RWPE2 (cell line): ENCODE measurements at places on chromosomes 12 and 14.
A peak's percentile ranks its signal among the peaks of the same experiment; 100 is the strongest.

GRCh38 chr14:56759633-56760032 is 50.6 kb downstream of the OTX2 start:
- no peaks in the 10 kb centered on the region for H3K4me1 ChIP-seq
- H3K36me3 ChIP-seq, result no peaks in the 10 kb centered on the region
- H3K27me3 ChIP-seq, result no peaks in the 10 kb centered on the region
- no peak overlapping the region for H3K4me3 ChIP-seq
- no peak for DNase-seq

DNA sequence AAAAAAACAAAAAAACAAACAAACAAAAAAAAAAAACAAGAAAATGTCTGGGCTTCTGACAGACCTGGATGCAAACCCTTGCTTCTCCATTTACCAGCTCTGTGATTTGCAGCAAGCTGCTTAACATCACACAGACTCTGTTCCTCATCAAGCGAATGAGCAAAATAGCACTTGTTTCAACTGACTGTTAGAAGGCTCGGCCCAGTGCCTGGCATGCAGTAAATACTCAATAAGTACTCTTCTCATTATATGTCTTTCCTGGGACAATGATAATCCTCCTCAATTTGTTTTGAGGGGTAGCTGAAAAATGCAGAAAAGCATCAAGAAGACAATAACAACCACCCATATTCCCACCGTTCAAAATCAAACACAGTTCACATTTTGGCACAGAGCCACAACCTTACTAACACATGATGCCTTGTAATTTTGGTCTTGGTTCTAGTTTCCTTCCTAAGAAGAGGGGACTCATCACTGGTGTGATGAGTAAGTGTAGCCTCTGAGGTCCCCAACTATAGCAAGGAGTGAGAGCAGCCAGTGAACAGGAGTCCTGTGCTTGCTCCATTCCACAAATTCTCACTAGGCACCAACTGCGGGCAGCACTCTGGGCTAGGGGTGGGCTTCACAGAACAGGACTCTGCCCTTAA is 60.4 kb downstream of the TTC7B start:
- H3K4me1 ChIP-seq, result peaks cover 4% of the 10 kb centered on the region
- H3K36me3 ChIP-seq, result no peaks in the 10 kb centered on the region
- H3K27me3 ChIP-seq, result no peaks in the 10 kb centered on the region
- no peak overlapping the region for H3K27ac ChIP-seq
- DNase-seq, result no peak

DNA sequence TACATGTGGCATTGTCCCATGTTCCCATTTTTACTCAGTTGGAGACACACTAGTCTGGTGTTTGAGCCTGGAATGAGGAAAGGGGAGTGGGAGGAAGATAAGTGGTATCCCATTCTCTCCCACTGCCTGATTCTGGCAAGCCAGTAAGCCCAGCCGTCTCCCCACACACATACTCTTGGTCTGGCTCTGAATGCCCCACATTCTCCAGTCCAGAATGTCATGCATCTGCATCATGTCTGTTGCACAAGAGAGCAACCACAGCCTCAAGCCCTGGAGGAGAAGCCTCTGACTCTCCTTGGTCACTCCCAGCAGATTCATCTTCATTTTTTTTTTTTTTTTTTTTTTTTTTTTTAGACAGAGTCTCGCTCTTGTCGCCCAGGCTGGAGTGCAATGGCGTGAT is 48.0 kb downstream of the DRAM1 start:
- H3K27me3 ChIP-seq, result no peaks in the 10 kb centered on the region
- peak; percentile 62 for DNase-seq
- no peaks in the 10 kb centered on the region for H3K36me3 ChIP-seq
- H3K4me1 ChIP-seq, result no peaks in the 10 kb centered on the region
- H3K27ac ChIP-seq, result no peak overlapping the region
- H3K4me3 ChIP-seq, result no peak overlapping the region

GRCh38 chr12:126055521-126055920 is 990.3 kb downstream of the AACS start:
- H3K4me1 ChIP-seq, result peaks cover 32% of the 10 kb centered on the region
- H3K36me3 ChIP-seq, result no peaks in the 10 kb centered on the region
- peak overlapping the region; percentile 58 for H3K27ac ChIP-seq
- H3K4me3 ChIP-seq, result no peak overlapping the region
- H3K27me3 ChIP-seq, result no peaks in the 10 kb centered on the region
- DNase-seq, result peak; percentile 60

GRCh38 chr12:25404955-25405354 is 148.1 kb downstream of the LMNTD1 start:
- no peak overlapping the region for H3K27ac ChIP-seq
- no peaks in the 10 kb centered on the region for H3K27me3 ChIP-seq
- H3K4me3 ChIP-seq, result no peak overlapping the region
- no peaks in the 10 kb centered on the region for H3K36me3 ChIP-seq
- DNase-seq, result no peak
- no peaks in the 10 kb centered on the region for H3K4me1 ChIP-seq

- DNase-seq, result no peak
- no peak overlapping the region for H3K27ac ChIP-seq
- H3K27me3 ChIP-seq, result no peaks in the 10 kb centered on the region
- no peak overlapping the region for H3K4me3 ChIP-seq
- H3K36me3 ChIP-seq, result peaks cover 5% of the 10 kb centered on the region
Measured at GRCh38 chr14:54730156-54730961, 163.4 kb downstream of the SAMD4A start.

- no peaks in the 10 kb centered on the region for H3K27me3 ChIP-seq
- no peak overlapping the region for H3K4me3 ChIP-seq
- DNase-seq, result peak; percentile 51
- H3K4me1 ChIP-seq, result peaks cover under 1% of the 10 kb centered on the region
- no peaks in the 10 kb centered on the region for H3K36me3 ChIP-seq
Measured at GRCh38 chr12:544142-544541, 84.4 kb downstream of the B4GALNT3 start.

- peaks cover 61% of the 10 kb centered on the region for H3K36me3 ChIP-seq
- no peak overlapping the region for H3K4me3 ChIP-seq
- peak; percentile 6 for DNase-seq
- H3K4me1 ChIP-seq, result peaks cover 32% of the 10 kb centered on the region
- H3K27me3 ChIP-seq, result no peaks in the 10 kb centered on the region
Measured at GRCh38 chr12:96233168-96233567, 39.0 kb downstream of the ELK3 start.

DNA sequence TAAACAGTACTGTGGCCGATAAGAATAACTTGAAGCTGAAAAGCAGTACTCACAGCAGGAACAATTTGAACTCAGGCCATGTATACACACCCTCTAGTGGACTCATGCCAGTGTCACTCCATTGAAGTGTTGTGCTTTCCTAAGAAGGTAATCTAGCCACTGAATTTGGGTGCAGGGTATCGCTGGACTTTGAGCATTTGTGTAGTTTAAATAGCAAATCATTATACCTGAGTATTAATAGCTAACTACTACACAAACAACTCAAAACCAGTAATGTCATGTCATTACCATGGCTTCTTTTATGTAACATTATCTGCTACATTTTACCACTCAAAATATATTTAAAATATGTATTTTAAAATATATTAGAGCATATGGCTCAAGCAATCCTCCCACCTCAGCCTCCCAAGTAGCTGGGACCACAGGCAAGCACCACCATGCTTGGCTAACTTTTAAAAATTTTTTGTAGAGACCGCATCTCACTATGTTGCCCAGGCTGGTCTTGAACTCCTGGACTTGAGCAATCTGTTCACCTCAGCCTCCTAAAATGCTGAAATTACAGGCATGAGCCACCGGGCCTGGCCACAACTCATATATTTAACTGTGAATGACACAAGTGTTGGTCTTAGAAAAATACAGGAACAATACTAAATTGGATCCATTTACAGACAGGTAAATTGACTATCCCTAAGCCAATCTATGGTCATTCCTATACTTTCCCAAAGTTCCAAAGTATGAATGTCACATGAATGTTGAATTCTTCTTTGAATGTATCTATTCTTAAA is 25.6 kb upstream of the ARID4A start:
- peaks cover 92% of the 10 kb centered on the region for H3K36me3 ChIP-seq
- H3K27ac ChIP-seq, result no peak overlapping the region
- no peak overlapping the region for H3K4me3 ChIP-seq
- H3K27me3 ChIP-seq, result no peaks in the 10 kb centered on the region

- no peak overlapping the region for H3K4me3 ChIP-seq
- no peak overlapping the region for H3K27ac ChIP-seq
- no peak for DNase-seq
- peaks cover 24% of the 10 kb centered on the region for H3K27me3 ChIP-seq
- no peaks in the 10 kb centered on the region for H3K36me3 ChIP-seq
Measured at GRCh38 chr14:57687416-57687815, 178.5 kb downstream of the SLC35F4 start.

DNA sequence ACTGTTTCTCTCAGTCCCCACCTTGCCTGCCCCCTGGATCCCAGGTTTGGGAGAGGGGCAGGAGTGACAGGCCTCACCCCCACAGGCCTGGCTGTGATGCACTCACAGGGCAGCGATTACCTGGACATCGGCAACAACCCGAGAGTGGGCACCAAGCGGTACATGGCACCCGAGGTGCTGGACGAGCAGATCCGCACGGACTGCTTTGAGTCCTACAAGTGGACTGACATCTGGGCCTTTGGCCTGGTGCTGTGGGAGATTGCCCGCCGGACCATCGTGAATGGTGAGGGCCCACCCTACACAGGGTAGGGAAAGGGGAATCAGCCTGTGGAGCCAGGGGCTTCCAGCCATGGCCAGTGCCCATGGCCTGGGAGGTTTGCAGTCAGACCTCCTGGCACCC is 8.6 kb downstream of the ACVRL1 start:
- no peak for DNase-seq
- no peaks in the 10 kb centered on the region for H3K4me1 ChIP-seq
- H3K27me3 ChIP-seq, result no peaks in the 10 kb centered on the region
- H3K36me3 ChIP-seq, result no peaks in the 10 kb centered on the region
- no peak overlapping the region for H3K27ac ChIP-seq

DNA sequence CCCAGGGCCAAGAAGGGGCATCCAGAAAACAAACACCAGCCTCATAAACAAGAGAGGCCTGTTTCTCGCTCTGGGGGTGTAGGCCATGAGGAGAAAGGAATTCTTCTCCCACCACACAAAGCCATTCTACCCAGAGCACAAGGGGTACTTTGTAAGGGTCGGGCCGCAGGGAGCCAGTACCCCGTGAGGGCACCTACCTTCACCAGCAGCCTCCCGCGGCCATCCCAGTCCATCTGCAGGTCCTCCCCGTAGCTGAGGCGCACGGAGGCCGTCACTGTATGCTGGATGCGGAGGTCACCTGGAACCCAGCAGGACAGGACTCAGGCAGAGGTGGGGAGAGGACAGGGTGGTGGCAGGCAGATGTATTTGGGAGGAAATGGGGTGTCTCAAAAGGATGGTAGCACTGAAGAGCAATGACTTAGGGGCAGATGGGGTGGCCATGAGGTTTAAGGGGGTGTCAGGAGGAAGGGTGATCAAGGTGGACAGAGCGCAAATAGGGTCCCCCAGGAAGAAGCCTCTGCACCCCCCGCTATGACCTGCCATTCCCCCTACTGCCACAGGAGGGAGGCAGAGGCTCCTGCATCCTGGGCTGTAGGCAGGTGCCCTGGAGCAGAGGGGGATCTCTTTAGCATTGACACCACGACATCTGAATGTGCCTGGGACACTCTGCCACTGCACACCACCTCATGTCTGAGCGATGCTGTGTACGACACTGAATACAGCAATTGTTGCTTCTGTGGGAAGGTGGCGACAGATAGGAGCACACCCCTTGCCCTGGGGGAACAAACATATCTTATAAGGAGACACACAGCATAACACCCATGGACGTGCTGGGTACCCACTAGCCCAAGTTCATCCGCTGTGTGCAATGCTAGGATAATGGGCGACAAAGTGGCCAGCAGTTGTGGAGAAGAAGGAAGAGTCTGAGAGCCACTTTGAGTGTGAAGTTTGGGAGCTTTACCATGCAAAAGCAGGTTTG is 61.4 kb downstream of the VWF start:
- no peak for DNase-seq
- no peaks in the 10 kb centered on the region for H3K4me1 ChIP-seq
- no peaks in the 10 kb centered on the region for H3K27me3 ChIP-seq
- no peaks in the 10 kb centered on the region for H3K36me3 ChIP-seq

DNA sequence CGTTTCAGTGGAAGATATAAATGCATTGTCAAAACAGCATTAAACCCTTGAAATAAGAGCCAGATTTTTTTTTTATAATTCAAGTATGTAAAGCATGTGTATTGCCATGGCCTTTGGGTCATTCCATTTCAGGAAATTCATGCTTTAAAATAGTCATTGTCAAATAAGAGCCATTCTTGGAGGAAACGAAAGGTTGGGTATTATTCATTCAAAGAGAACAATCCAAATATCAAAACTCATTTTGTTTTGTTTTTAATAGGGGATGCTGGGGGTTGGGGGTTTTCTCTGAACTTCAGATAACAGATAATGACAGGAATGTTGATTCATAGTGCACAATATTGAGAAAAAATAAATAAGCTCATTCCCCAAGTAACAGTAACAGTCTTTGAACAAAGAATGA is 174.4 kb upstream of the NUDT4 start:
- no peaks in the 10 kb centered on the region for H3K27me3 ChIP-seq
- H3K4me3 ChIP-seq, result no peak overlapping the region
- H3K36me3 ChIP-seq, result no peaks in the 10 kb centered on the region
- no peaks in the 10 kb centered on the region for H3K4me1 ChIP-seq
- no peak for DNase-seq
- H3K27ac ChIP-seq, result no peak overlapping the region

GRCh38 chr14:49926803-49927202 is 33.9 kb downstream of the ARF6 start:
- peaks cover under 1% of the 10 kb centered on the region for H3K4me1 ChIP-seq
- no peaks in the 10 kb centered on the region for H3K36me3 ChIP-seq
- no peak overlapping the region for H3K27ac ChIP-seq

GRCh38 chr14:105314287-105315200 is at the start of gene PACS2:
Gene PACS2 (plus strand): TSS chr14:105314748. CDS start chr14:105314919, 171 bp downstream.
- peak within 1 kb of the TSS; percentile 45 for H3K27ac ChIP-seq
- DNase-seq, result peak; percentile 74
- peak within 1 kb of the TSS; percentile 84 for H3K4me3 ChIP-seq
- peaks cover 7% of the 10 kb centered on the region for H3K4me1 ChIP-seq

DNA sequence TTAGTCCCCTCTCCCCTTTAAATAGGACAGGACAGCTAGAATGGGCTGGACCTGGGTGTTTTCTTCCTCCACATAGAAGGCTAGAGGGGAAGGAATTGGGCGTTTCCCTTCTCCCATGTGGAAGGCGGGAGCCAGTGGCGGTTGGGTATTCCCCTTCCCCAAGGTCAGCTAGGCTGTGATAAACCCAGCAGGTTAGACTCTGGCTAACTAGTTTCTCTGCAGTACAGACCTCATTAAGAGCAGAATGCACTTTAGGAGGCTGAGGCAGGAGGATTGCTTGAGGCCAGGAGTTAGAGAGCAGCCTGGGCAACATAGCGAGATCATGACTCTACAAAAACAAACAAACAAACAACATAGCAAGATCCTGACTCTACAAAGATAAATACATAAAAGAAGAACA is 92.6 kb downstream of the BEGAIN start:
- no peak overlapping the region for H3K27ac ChIP-seq
- H3K4me3 ChIP-seq, result no peak overlapping the region
- H3K36me3 ChIP-seq, result no peaks in the 10 kb centered on the region
- H3K4me1 ChIP-seq, result no peaks in the 10 kb centered on the region
- no peak for DNase-seq
- no peaks in the 10 kb centered on the region for H3K27me3 ChIP-seq

DNA sequence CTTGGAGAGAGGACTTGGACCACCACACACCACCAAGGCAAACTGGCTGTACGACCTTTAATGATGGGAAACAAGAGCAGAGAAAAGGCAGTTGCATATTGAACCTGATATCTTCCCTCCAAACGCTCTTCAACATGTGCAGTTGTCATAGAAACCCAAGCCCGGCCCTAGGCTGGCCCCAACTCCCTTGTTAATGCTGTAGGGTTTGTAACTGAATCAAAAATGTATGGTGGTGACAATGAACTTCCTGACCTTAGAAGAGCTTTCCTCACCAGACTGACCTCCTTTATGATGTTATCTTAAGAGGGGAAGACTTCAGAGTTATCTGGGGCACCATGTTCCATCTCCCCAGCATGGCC is 12.3 kb downstream of the APOLD1 start:
- no peaks in the 10 kb centered on the region for H3K36me3 ChIP-seq
- H3K27me3 ChIP-seq, result no peaks in the 10 kb centered on the region
- H3K4me1 ChIP-seq, result peaks cover 8% of the 10 kb centered on the region
- H3K4me3 ChIP-seq, result no peak overlapping the region
